T follicular helper cell (primary cell): ENCODE measurements at places on chromosomes 16 and 17.

DNA sequence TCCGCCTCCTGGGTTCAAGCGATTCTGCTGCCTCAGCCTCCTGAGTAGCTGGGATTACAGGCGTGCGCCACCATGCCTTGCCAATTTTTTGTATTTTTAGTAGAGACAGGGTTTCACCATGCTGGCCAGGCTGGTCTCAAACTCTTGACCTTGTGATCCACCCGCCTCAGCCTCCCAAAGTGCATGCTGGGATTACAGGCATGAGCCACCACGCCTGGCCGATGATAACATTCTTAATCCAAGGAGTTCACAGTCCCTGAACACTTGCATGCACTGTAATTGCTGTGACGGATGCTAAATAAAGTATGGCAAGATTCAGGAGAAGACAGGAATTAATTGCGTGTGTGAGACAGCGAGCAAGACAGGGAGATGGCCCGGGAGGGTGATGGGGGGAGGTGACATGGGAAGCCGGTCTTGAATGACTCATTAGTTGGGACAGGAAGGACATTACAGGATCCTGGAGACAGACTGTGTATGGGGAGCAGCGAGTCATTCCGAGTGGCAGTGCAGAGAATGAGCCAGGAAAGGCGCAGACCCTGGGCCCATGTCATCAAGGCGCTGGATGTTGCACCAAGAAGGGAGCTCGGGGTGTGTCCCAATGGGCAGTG is 6.7 kb downstream of the ABCA3 start:
- no peak for DNase-seq

- peak; percentile 80 for DNase-seq
Measured at GRCh38 chr16:22195695-22196558, 10.2 kb upstream of the EEF2K start.

- no peak for DNase-seq
Measured at GRCh38 chr16:89038811-89039735, 54.6 kb upstream of the ACSF3 start.

- no peak for DNase-seq
Measured at GRCh38 chr16:25729188-25729915, 37.6 kb downstream of the HS3ST4 start.

- DNase-seq, result no peak
Measured at GRCh38 chr16:75060723-75061122, 55.9 kb downstream of the LDHD start.

DNA sequence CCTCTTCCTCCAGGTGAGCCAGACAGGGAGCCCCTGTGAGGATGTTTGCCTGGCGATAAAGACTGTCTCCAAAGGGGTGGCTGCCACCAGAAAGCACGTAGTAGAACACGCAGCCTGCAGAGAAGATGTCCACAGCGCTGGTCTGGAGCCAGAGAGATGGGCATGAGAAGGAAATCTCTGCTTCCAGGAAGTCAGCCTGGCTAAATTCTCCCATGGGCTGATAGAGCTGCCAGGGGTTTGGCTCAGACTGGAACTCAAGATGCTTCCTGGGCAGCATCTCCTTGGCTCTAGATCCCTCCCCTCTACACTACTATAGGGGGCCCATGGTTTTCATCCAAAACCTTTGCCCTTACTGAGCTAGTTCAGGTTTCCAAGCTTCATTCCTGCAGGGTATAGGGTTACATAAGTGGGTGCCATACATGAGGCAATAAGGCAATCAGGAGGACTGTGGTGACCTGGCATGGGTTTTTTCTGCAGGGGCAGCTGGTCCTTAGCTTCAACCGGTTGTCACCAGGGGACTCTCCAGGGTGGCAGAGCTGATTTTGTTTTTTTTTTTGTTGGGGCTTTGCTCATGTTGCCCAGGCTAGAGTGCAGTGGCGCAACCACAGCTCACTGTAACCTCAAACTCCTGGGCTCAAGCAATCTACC is 13.6 kb downstream of the PLK1 start:
- DNase-seq, result no peak

DNA sequence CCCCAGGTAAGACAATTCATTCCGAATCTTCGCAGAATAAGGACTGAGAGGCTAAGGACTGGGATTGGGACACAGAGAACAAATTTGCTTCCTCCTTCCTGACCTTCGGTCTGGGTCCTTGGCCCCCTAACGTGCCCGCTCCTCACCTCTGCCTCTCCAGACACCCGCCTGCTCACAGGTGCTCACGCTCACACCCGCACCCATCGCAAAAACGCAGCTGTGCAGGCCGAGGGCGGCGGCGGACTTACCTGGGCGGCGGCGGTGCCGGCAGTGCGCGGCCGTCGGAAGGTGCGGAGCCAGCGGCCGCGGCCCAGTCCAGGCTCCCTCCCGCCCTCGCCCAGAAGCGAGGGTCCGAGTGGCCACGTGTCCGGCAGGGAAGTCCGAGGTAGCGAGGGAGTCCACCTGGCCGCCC is 7.1 kb upstream of the HOXB9 start:
- no peak for DNase-seq

GRCh38 chr17:60077672-60078519 is 825 bp downstream of the HEATR6 start:
- peak; percentile 6 for DNase-seq

DNA sequence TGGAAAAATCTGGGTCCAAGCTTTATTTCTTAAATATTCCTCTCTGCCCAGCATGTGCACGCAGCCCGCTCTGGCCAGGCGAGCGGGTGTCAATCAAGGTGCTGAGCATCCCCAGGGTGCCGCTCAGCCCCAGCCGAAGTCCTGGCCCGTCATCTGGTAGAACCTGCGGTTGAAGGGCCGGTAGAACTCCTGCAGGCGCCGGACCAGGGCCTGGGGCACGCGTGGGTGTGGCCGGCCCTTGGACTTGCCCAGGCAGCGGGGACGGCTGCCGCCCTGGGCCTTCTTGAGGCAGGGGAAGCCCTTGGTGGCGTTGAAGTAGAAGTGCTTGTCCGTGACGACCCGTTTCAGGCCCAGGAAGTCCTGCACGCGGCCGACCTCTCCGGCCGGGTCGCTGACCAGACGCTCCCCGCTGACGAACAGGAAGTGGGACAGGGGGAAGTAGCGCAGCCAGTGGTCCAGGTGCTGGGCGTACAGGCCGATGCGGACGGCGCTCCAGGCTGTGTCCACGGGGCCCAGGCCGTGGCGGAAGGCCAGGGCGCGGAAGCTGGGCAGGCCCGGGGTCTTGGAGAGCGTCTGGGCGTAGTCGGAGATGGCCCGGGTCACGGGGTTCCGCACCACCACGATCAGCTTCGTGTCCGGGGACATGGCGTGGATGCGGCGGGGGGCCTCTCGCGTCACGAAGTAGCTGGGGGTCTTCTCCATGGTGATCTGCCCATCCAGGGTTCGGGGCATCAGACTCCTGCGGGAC is 6.6 kb downstream of the HS3ST6 start:
- DNase-seq, result no peak

DNA sequence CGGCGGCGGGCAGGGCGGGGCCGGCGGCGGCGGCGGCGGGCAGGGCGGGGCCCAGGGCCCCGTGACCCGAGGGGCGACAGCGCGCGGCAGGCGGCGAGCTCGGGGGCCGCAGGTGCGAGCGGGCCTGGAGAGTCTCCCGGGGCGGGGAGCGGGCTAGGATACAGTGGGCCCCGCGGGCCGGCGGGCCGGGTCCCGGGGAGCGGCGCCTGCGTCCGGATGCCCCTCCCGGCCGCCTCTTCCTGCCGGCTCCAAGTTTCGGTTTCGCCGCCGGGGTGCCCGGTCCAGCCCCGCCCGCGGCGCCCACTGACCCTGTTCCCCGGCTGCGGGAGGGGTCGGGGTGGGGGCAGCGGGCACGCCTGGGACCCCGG is at the start of gene RNF213:
Gene RNF213 (plus strand): TSS at position 62 of the 368 bp plus-strand sequence. CDS start 2,830 bp downstream, outside the sequence.
- peak; percentile 42 for DNase-seq

DNA sequence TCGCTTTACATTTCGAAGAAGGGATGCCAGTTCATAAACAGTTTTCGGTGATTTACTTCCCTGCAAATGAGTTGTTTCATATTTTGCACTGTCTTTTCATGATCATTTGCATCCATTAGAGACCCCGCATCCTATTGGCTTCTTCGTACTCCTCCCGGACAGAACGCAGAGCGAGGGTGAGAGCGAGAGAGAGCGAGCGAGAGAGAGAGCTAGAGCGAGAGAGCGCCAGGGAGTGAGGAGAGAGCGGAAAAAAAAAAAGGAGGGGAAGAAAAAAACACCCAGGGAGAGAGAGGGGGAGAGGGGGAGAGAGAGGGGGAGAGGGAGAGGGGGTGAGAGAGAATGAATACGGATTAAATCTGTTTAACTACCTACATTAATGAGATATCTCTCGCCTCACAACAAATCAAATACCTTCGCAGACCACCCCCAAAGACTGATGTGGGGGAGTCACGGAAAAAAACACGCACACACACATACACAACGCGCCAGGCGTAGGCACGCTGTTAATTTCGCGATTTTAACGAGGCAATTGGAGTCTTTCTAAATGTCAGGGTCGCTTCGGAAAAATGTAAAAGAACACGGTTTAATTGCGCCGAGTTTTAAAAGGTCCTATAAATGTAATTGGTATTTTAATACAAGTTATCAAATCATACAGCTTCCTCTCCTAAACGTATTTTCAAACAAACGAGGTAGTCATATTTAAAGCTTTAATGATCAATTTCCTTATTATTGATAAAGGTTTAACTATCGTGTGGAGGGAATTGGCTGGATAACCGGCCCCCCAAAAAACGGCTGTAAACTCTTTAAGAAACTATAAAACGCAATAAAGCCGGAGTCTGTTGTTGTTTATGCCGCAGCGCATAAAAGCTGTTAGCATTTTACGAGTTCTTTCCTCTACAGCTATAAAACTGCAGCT is at the start of gene HOXB8:
Gene HOXB8 (minus strand): TSS at position 246 of the 916 bp plus-strand sequence. CDS start 588 bp downstream, outside the sequence.
- DNase-seq, result no peak

GRCh38 chr16:21646721-21647561 is 5.5 kb downstream of the IGSF6 start:
- peak; percentile 38 for DNase-seq

GRCh38 chr17:4004517-4005295 is 40.5 kb upstream of the ATP2A3 start:
- DNase-seq, result peak; percentile 44

- DNase-seq, result no peak
Measured at GRCh38 chr16:69851491-69852240, 89.5 kb downstream of the WWP2 start.

- no peak for DNase-seq
Measured at GRCh38 chr17:48915459-48916282, 7.5 kb downstream of the UBE2Z start.

GRCh38 chr16:26605626-26606271 is 461.0 kb upstream of the C16orf82 start:
- no peak for DNase-seq

DNA sequence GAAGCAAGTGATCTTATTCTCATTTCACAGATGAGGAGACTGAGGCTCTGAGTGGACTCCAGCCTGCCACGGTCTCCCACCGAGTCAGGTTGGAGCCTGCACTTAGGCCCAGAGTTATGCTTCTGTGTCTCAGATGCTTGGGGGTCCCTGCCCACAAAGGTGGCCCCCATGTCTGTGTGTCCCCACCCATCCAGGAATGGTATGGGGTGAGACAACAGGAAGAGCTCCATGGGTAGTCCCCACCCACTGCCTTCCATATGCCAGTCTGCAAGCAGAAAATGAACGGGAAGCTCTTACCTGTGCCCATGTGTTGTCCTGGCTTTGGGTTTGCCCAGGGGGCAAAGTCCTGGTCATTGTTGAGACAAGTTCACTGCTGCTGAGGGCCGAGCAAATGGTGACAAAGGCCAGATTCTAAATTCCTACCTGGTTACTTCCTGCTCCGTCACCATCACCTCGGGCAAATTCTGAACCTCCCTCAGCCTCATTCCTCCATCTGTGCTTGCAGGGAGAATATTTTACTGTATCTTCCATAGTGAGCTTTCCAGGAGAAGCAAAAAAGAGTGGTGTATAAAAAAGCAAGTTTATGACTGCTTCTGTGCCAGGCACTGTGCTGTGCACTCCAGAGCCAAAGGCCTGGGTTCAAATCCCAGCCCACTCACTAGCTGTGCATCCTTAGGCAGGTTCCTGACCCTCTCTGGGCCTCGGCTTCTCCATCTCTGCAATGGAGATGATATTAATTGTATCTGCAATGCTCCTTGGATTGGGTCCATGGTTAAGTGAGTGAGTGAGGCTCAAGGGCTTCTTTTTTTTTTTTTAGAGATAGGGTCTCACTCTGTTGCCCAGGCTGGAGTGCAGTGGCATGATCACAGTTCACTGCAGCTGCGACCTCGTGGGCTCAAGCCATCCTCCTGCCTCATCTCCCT is 9.3 kb downstream of the IL4R start:
- no peak for DNase-seq

DNA sequence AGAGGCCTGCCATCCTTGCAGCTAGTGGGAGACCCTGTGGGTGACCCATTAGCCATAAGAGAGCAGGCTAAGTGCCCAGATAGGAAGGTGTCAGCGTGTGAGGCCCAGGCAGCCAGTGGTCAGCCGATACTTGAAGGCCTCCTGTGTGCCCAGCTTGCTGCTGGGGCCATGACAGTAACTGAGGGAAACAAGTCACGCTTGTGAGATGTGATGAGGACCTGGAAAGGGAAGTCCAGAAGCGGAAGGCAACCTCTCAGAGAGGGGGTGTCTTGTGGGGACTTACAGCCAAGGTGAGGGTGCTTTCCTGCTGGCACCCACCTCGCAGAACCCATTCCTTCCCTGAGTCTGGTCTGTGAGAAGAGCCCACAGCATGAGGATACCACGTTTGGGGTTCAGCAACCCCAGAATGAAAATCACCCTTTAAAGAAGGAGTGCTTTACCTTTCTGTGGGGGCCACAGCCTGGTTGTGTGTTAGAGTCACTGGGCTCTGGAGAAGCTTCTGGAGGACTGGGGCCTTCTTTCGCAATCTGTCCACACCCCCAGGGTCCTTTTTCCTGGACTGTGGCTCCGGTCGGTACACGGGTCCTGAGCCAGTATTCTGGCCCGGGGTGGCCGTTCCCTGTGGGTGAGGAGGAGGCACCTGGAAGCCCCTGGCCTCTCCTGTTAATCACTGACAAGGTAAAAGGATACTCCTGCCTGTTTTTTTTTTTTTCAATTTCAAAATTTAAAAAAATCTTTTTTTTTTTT is 53.9 kb downstream of the PLCG2 start:
- DNase-seq, result no peak

DNA sequence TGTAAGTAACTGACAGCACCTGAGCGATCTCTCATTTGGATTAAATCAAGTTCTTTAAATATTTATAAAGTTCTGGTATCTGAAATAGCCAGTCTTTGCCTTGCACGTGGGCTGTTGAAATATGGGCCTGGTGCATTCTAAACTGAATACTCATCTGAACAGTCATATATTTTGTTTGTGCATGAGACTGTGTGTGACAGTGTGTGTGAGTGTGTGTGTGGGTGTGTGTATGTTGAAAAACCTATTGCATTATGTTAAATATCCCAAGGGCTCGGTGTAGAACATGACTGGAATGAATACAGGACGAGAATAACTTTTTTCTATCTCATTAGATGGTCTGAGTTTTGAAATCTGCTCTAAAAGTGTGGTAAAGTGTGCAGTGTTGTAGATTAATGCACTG is 82.4 kb upstream of the TOX3 start:
- no peak for DNase-seq

- no peak for DNase-seq
Measured at GRCh38 chr17:78974635-78975591, 4.8 kb downstream of the LGALS3BP start.

GRCh38 chr16:23670137-23670776 is 8.4 kb upstream of the PLK1 start:
- DNase-seq, result no peak

DNA sequence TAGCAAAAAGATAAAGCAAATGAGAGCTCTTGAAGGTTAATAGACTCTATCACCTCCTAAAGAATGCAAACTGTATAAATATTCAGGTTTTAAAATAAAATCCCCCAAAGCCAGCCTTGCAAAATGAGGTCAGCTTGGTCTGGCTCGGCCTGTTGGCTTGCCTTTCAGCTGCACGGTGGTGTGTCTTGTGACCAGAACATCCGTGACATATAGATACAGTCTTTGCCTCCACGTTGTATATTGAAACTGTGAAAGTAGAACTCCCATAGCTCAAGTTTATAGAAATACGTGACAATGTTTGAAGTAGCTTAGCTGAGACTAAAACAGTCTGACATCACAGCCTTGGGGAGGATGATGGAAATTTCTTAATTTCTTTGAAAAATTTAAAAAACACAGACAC is 236.6 kb upstream of the MYOCD start:
- no peak for DNase-seq
